ENCODE measurements at places on chromosomes 7 and 10.

GRCh38 chr10:70722820-70723424 is 50.6 kb downstream of the ADAMTS14 start:
- no peak for DNase-seq

- no peak for DNase-seq
Observed at GRCh38 chr10:81251457-81252115, 623.4 kb upstream of the NRG3 start.

- no peak for DNase-seq
Observed at GRCh38 chr10:58725901-58726300, 213.2 kb downstream of the BICC1 start.

DNA sequence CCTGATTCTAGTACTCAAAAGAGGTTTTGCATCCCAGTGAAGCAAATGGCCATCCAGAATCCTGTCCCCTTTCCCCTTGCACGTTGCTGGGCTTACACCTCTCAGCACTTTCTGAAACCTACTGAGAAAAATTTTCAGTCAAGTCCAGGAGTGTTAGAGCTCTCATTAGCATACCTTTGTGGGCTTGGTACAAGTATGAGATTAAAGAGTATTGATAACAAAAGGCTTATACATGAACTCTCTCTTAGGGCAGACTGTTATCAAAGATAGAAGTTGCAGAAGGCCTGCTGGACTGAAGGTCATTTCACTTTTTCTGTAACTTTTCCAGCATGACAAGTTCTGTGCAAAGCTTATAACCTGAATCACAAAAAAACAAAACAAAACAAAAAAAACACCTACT is at the start of gene ASAH2:
Gene ASAH2, minus strand, starts transcription at position 123 of the 400 bp plus-strand sequence. CDS start 2,906 bp downstream, outside the sequence.
- DNase-seq: no peak

DNA sequence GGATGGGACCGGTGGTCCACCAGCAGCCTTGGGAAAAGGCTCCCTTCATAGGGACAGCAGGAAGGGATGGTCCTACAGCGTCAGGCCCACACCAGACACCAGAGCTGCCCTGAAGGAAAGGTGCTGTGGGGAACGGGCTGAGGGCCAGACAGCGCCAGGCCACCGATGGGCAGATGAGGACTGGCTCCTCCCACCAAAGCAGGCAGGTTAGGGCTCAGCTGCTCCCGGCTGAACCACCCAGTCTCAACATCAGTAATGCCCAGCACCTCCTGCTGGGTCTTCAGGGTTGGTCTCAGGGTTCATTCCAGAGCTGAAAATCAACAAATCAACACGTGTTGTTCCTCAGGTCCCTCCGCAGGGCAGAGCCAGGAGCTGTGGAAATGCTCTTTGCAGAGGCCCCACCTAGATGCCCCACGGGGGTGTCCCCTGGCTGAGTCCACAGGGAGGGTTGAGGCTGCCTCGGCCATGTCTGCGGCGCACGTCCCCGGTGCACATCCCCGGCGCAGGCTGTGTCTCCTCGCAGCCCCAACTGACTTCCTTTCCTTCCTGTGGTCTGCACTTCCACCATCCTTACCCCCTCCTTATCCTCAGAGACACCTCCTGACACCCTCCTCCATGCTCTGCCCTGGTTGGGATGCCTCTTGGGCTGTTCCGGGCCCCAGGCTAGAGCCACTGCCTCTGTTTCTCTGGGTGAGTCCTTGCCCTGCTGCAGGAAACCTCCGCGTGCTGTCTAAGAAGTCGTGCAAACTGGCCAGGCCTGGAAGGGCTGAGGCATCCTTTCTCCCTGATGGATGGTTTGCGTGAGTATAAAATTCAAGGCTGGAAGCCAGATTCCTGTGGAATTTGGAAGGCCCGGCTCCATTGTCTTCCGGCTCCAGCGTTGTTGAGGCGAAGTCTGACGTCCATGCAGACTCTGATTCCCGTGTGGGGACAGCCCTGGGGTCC is 32.8 kb upstream of the CFAP46 start:
- no peak for DNase-seq

DNA sequence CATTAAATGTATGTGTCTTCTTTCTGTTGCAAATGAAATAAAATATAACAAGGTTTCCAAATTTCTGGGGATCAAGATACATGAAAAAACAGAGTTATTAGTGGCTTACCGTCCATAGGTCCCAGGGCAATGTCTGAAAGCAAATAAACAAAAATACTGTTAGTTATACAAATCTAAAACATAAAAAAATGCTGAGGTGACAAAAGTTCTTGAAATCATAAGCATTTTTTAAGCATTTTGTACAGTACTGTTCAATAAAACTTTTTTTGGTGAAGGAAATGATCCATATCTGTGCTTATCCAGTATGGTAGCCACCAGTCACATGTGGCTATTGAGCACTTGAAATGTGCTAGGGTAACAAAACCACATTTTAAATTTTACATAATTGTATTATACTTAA is 158.6 kb upstream of the TARP start:
- DNase-seq: no peak
